WERI-Rb-1 (cell line): ENCODE measurements at places on chromosomes 3 and 15.
A peak's percentile ranks its signal among the peaks of the same experiment; 100 is the strongest.

DNA sequence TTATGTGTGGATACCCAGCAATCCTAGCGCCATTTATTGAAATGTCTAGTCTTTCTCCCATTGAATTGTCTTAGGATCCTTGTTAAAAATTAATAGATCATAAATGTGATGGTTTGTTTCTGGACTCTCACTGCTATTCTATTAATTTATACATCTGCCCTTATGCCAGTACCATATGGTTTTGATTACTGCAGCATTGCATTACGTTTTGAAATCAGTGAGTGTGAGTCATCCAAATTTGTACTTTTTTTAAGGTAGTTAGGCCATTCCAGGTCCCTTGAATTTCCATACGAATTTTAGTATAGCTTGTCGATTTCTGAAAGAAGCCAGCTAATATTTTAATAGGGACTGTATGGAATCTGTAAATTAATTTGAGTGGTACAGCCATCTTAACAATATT, 648.6 kb upstream of the ZNF385D start:
- DNase-seq = no peak

- no peak for DNase-seq
These were observed 230.2 kb upstream of the CD96 start for GRCh38 chr3:111311709-111312235.

GRCh38 chr15:73362900-73363299, 5.9 kb downstream of the HCN4 start:
- DNase-seq = no peak

DNA sequence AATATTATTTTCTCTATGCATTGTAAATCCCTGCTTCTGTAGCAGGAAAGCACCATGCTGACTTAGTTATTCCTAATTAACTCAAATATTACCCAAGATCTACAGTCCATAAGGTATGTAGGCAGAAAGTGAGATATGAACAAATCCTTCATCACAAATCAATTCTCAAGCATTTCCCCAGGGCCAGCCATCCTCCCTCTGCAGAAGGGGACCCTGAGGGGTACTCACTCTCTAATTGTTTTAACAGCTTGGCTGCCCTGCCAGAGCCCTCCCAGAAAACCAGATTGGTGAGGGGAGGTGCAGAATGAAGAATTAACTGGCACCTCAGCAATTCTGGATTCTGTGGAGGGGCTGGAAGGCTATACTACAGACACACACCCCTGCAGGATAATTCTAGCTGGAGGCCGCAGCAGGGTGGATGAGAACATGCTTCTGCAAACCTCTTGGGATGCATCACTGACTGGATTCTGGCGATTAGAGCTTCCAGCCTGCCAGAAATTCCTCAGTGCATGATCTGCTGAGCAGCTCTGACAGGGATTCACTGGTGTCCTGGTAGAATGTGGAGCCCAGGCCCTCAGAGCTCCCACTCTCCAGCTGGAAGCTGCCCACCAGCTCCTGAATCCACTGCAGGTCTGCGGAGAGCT, 88.6 kb upstream of the HERC1 start:
- DNase-seq = no peak

GRCh38 chr3:46480491-46481195, 15.9 kb upstream of the LTF start:
- DNase-seq = no peak

- DNase-seq = no peak
These were observed 21.6 kb downstream of the SFMBT1 start for GRCh38 chr3:53024315-53024714.

GRCh38 chr15:38560456-38560926, 4.1 kb downstream of the RASGRP1 start:
- no peak for DNase-seq

DNA sequence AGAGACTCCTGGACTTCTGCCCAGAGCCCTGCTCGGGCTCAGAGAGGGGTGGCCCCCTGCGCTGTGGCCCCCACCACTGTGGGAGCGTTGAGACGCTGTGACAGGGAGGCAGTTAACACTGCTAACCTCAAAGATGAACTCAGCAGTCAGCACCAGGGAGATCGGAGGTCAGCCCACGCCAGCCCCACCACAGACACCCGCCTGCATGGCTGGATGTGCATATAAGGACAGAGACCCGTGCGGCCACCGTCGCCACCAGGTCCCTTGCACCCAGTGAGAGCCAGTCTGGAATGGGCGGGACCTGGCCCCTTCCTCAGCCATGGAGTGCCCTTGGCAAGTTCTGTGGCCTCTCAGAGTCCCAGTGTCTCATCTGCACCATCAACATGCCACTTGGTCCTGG, 48.5 kb upstream of the FURIN start:
- DNase-seq = no peak

- DNase-seq = no peak
These were observed 13.6 kb downstream of the ZBED2 start for GRCh38 chr3:111581403-111582119.

GRCh38 chr3:28601291-28601690, 252.7 kb upstream of the AZI2 start:
- DNase-seq = no peak

- no peak for DNase-seq
These were observed 112.9 kb downstream of the ULK4 start for GRCh38 chr3:41848753-41849574.

GRCh38 chr15:61841466-61841865, 218.8 kb downstream of the VPS13C start:
- DNase-seq = no peak

DNA sequence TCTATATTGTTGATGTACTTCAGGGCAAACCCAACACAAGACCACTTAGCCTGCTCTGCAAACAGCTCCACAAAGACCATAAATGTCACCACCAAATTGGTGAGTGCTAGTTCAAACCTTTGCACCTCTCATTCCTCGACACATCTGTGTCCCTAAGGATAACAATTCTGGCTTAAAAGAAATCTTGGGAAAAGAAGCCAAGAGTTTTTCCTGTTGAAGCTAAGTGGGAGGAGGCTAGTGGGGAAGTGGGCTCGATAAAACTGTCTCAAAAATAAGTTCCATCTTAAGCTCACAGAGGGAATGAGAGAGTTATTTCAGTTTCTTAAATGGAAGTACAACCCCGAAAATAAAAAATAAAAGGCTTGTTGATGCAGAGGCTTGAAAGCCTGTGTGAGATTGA, 40.4 kb upstream of the PRICKLE2 start:
- no peak for DNase-seq

- no peak for DNase-seq
These were observed 82.6 kb upstream of the TJP1 start for GRCh38 chr15:29904757-29905417.

DNA sequence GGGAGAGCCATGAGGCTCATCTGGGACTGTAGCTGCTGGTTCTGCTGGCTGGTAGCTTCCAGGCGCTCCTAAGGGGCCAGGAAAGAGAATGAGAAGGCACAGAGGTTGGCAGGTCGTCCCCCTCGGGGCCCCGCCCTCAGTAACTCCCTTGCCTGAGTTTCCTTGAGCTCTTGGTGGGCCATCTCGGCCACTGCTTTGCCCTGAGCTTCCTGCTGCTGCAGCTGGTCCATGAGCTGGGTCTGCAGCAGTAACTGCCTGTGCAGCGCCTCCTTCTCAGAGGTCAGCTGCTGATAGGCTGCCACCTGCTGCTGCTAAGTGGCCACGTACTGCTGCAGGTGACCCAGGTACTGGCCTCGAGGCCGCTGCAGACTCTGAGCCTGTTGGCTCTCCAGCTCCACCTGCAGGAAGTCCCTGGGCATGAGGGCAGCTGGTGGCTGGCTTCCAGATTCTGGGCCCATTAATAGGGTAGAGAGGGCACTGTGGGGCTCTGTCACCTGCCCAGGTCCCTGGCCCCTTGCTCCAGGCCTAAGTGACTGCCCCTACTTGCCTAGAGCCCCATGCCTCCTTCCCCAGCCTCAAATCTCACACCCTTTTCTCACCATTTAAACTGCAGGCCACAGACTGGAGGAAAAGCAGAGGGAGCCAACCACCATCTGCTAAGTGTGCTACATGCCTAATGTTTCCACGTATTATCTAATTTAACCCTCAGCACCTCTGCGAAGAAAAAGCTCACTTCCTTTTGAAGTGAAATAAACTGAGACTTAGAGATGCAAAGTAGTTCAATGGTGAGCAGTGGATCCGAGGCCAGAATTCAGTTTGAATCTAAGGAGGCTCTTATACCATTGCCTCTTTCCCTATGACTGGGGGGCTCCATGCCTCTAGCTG, 10.8 kb upstream of the VPS33B start:
- DNase-seq = peak; percentile 92

- no peak for DNase-seq
These were observed 22.4 kb downstream of the LRRK1 start for GRCh38 chr15:100941536-100941935.

DNA sequence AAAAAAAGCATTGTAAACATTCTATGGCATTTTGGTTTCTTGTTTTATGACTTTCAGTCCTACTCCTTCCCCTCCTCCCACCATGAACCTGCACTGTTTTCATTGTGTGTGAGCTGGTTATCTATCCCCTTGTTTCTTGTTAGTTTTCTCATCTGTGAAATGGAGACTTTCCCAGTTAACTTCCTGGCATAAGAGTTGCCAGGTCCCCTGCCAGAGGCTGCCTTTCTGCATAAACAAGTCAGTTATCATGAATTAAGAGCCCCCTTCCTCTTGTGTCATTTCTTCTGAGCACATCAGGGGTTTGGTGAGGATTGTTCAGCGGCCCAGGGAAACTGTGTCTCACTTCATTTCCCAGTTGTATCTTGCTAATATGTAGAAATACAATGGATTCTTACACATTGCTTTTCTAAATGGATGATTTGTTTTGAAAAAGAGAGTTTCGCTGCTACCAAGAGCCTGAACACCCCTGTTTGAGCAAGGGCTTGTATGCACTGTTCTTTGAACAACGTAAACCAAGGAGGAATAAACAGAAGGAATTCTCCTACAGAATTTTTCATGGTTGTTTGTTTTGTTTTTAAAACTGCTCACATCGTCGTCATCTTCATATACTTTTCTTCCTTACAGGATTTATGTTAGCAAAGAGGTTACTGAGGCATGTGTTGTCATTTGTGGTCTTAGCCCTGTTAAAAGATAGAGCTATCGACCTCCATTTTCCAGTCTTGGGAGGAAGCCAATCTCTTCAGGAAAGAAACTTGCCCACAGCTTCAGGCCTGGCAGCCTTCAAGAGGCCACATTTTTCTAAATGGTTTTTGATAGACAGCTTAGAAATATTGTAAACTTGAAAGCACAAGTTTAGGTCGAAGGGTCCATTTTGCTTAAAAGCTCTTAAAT, 144.6 kb upstream of the IL12A start:
- DNase-seq = no peak

GRCh38 chr15:60751985-60752952, 273.3 kb upstream of the ICE2 start:
- no peak for DNase-seq

GRCh38 chr3:99712291-99712954, 74.0 kb downstream of the COL8A1 start:
- no peak for DNase-seq
